H1 (cell line): ENCODE measurements at places on chromosomes 6 and 20.

- DNase-seq = no peak
These were observed 89.1 kb downstream of the MKKS start for GRCh38 chr20:10344953-10345352.

- no peak for DNase-seq
These were observed 17.9 kb downstream of the RNF24 start for GRCh38 chr20:3997446-3997845.

DNA sequence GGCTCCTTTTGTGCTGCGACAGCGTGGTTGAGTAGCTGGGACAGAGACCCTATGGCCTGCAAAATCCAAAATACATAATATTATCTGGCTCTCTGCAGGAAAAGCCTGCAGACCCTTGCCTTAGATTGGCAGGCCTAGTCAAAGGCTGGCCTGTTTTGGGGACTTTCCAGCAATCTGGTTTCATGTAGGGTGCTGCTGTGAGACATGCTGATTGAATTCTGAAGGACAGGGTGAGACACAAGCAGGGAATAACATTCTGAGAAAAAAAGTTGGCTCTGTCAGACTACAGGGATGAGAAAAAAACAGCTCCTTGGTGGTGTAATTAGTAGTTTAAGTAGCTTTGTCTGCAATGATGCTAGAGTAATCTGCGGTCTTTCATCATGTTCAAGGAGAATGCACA, 402.7 kb upstream of the AGPAT4 start:
- DNase-seq = no peak

GRCh38 chr20:33630507-33630906, 31.6 kb upstream of the C20orf144 start:
- DNase-seq = no peak

DNA sequence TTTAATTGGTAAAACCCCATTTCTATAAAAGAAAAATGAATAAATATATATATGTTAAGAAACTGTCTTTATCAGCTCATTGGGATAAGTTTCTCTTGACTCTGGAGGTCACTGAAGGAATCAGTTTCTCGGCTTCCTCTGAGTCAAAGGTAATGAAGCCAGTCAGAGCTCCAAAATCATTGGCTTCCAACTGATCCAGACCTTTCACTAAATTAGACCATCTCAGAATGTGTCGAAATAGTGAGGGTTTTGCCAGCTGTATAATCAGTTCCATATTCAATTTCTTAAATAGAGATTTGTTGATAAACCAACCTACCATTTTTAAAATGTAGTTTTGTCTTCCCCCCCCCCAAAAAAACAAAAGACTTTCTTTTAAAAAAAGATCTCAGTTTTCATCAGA, 60.5 kb upstream of the SRSF6 start:
- no peak for DNase-seq

GRCh38 chr20:36541227-36541767, at the start of gene MYL9:
TSS of gene MYL9 (plus strand) at chr20:36541519. CDS start at chr20:36544885, 3,366 bp downstream.
- peak; percentile 76 for DNase-seq

DNA sequence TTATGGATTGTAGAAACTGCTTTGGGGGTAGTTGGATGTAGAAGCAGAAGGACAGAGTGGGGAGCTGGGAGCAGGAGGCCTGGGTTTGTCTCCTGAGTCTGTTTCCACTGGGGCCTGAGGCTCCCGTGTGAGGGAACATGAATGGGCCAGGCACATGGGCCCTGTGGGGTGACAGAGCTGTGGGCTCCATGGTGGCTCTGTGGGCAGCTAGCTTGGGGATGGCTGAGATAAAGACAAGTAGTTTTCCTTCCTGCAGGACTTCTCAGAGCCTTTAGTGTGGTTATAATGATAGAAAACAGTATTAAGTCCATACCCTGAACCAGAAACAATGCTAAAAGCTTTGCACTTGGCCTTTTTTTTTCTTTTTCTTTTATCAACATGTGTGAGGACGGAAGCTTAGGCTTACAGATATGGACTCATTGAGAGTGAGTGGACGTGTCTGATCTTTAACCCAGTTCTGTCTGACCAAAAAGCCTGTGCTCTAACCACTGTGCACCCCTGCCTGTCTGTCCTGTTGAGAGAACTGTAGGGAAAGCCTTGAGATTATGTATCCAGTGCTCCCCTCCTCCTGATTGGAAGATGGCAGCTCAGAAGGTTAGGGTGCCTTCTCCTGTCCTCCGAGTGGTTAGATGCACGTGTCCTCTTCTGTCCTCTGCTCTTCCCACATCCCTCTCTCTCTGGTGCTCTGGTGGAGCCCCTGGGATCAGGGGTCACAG, 98.3 kb downstream of the CDH26 start:
- no peak for DNase-seq

GRCh38 chr20:39016041-39016440, 53.9 kb downstream of the DHX35 start:
- no peak for DNase-seq

- DNase-seq = no peak
These were observed 157.7 kb downstream of the RNASET2 start for GRCh38 chr6:166798652-166799051.

DNA sequence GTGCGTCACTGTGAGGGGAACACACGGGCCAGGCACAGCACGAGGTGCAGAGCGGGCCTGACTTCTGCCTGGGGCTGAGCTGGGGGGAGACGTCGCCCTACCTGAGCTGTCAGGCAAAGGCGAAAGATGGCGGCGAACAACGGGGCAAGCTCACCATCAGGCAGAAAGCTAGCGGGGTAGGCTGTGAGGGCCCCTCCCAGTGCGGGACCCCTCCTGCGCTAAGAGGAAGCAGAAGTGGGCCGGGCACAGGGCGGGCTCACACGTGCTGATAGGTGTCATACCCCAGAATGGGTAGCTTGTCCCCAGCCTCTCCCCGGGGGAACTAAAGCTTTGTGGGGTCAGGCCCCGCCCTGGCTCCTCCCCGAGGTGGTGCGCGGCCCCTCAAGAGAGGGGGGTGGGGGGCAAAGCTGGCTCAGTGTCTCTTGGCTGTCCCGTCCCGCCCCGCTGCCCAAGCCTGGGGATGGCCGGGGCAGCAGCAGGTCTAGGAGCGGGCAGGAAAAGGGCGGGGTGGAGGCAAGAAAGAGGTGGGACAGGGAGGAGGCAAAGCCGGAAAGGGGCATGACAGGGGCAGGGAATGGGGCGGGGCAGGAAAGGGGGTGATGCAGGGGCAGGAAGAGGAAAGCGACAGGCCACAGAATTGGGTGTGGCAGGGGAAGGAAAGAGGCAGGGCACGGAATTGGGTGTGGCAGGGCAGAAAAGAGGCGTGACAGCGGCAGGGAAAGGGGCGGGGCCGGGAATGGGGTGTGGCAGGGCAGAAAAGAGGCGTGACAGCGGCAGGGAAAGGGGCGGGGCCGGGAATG, 14.7 kb downstream of the UCKL1 start:
- DNase-seq = peak; percentile 96

GRCh38 chr20:61570646-61571195, 318.7 kb downstream of the CDH4 start:
- no peak for DNase-seq

DNA sequence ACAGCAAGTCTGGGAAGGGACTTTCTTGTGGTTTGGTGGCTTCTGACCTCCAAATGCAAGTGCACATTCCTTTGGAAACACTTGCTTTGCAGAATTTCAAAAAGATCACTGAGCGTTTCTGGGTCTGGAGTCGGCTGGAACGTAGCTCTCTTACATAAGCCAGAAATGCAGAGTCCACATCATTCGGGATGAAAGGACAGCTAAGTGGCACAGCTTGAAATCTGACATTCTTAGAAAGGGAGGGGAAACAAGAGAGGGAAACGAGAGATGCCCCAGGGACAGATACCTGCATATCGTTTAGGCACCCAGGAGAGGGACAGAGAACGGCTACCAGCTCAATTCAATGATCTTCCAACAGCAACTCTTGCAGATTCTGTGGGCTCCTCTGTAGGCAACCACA, 118.7 kb downstream of the NFATC2 start:
- no peak for DNase-seq

DNA sequence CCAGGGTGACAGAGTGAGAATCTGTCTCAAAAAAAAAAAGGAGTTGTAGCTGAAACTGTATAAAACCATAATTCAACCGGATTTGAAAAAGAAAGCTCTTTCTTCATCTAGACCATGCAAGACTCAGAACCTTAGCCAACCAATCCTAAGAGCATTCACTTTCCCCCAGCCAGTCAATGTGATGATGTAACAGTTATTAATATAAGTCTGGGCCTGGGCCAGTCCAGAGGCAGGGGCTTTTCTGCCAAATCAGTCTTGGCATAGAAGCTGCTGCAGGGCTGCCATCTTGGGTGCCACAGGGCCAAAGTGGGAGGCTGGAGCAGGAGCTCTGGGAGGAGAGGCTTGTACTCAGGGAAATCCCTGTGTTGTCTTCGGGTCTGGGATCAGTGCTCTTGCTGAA, 288.4 kb downstream of the CLIC5 start:
- DNase-seq = no peak
